ENCODE measurements at places on chromosomes 3 and 15.

DNA sequence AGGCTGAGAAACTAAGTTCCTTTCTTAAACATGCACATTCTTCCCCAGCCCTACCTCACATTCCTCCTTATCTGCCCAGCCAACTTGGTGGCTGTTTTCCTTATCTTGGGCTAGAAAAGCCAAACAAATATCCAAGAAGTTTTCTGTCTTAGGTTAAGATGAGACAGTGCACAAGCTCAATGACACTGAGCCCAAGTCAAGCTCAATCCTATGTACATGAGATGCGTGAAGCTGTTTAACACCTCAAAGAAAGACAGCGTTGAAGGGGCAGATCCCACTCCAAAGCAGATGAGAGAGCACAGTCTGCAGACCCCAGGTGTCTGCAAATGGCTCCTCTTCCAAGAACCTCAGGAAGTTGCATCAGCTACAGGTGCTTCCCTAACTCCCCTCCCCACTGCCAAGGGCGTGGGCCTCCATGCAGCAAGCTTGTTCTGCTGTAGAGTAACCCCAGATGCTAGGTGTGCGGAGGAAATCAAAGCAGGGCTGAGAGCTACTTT is 16.6 kb downstream of the LRRC2 start:
- DNase-seq = no peak

DNA sequence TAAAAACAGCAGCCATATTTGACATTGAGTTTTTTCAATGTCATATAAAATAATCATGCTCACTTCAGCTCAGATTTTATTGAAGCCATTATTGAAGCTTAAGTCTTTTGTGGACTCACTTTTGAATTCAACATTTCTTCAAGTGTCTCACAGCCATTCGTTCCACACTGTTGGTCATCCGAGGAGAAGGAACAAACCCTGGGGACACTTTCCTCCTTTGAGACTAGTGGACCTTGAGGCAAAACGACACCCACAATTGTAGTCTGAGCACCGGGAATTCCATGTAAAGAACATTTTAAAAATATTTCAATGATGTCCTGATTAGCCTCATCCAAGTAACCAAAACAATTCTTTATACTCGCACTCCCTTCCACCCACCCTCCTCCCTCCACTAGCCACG is 174.7 kb downstream of the CD47 start:
- DNase-seq = no peak

DNA sequence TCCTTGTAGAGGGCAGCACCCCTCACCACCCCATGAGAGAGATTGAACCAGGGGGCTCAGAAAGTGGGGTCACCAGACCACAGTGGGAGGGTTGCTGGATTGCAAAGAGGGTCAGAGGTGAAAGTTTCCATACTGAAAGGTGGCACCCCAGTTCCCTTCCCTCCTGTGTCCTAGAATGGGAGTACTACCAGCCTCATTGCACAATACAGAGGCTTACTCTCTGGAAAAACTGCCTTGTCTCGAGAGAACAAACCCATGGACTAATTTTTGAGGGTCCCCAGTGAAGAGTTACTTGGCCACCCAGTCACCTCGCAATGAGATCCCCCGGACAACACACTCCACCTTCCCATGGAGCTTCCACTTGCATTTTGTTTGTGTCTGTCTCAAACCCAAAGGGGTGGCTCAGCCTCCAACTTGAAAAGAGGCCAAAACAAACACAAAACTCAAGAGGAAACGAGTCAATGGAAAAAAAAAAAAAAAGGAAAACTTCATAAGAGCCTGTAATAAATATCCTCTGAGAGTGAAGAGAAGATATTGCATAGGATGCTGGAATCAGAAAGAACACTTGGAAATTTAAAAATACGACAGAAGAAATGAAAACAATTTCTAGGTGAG is 18.6 kb downstream of the MESP2 start:
- DNase-seq = peak; percentile 80

GRCh38 chr3:61978460-61979419 is 394.6 kb downstream of the FEZF2 start:
- no peak for DNase-seq

DNA sequence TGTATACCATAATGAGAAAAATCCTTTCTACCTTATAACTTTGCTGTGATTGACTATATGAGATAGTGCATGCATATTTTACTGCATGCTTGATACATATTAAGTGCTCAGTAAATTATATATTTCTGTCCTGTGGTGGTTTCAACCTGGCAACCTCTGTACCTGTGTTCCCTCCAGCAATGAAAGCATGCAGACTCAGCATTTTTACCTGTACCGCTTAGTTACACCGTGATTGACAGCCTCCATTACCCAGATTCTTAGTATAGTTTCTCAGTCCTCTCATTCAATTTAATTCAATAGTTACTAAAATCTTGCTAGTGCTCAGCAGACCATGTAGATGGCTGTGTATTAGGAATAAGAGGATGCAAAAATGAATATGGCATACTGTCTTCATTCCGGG is 386.0 kb downstream of the EPHA6 start:
- no peak for DNase-seq

DNA sequence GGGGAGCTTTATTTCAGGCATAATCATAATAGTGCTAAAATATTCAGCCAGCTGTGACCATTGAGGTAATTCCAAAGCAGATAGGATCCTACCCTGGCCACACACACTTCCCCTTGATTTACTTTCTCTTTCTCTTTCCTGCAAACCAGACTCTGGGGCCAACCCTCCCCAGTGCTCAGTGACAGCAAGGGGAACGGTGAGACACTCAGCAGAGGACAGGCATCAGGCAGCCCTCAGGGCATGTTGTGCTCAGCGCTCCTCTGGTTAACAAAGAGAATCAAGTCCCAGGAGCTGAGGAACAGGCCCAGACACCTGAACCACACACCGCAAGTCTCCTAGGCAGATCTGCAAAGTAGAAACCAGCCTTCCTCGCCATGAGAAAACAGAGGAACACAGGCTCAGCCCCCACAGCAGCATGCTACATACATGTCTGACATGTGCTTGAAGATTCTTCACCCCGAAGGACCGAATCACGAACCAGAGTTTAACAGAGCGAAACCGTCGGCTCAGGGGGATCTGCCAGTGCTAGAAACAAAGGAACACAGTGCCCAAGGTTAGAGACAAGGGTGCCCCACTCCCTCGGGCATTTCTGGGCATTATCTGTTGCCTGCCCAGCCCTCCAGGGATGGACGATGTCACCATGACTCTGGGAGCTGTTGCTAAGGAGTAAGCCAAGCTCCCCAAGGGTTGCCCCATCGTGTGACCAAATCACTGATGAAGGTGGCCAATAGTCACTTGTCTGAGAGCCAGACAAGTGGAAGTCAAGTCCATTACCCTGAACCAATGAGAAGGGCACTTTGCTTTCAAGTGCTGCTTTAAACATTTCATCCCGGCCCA is 17.5 kb downstream of the HDC start:
- DNase-seq = no peak

DNA sequence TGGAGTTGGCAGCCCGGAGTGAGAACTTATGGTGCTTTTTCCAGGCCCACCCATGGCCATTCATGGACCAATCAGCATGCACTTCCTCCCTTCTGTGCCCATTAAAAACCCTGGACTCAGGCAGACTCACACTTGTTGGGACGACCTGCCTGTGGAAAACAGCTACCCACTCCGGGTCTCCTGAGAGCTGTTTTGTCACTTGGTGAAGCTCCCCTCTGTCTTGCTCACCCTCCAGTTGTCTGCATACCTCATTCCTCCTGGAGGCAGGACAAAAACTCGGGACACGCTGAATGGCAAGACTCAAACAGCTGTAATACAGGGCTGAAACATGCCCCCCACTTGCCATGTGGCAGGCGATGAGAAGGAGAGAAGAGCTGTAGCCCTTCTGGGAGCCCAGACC is 35.2 kb downstream of the ROPN1B start:
- DNase-seq = no peak

Data from astrocyte of the spinal cord (primary cell).